Fibroblast of skin of right quadriceps (primary cell): ENCODE measurements at places on chromosomes 6 and 20.
A peak's percentile ranks its signal among the peaks of the same experiment; 100 is the strongest.

GRCh38 chr20:3074812-3075211 lies 3.4 kb downstream of the OXT start:
- no peak for DNase-seq

DNA sequence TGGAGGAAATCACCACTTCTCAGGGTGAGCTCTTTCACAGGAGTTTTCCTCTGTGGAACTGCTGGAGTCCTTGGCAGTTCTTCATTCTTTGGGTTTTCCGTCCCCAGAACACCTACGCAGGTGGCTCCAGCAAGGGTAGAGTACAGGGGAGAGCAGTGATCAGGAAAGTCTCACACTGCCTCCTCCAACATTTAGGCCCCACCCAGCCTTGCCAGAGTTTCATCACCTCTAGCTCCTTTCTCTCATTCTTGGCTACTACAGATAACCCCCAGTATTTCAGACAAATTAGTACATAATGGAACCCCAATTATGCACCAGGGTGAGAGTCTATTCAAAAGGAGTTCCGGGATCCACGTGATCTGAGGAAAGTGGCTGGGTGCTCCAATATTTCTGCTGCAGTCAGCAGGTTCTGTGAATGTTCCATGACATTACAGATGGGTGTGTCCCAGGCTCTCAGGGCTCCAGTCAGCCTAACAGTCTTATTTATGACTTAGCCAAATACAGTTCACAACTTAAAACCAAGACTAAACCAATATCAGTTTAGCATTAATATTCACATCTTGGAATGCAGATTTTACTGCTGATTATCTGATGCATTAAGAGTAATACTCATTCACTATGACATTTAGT lies 44.6 kb downstream of the GPR63 start:
- DNase-seq = no peak

DNA sequence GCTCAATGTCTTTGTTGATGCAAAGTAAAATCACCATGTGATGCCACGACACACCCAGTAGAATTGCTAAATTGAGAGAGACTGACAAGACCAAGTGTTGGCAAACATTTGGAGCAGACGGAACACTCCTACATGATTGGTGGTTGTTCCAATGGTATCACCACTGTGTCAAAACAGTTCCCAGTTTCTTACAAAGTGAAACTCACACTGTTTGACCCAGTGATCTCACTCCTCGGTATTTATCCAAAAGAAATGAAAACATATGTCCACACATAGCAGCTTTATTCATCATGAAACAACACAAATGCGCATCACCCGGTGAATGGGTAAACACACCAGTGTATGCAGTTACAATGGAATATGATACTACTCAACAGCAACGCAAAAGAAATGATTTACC lies 74.0 kb upstream of the SULF2 start:
- DNase-seq = peak; percentile 57

DNA sequence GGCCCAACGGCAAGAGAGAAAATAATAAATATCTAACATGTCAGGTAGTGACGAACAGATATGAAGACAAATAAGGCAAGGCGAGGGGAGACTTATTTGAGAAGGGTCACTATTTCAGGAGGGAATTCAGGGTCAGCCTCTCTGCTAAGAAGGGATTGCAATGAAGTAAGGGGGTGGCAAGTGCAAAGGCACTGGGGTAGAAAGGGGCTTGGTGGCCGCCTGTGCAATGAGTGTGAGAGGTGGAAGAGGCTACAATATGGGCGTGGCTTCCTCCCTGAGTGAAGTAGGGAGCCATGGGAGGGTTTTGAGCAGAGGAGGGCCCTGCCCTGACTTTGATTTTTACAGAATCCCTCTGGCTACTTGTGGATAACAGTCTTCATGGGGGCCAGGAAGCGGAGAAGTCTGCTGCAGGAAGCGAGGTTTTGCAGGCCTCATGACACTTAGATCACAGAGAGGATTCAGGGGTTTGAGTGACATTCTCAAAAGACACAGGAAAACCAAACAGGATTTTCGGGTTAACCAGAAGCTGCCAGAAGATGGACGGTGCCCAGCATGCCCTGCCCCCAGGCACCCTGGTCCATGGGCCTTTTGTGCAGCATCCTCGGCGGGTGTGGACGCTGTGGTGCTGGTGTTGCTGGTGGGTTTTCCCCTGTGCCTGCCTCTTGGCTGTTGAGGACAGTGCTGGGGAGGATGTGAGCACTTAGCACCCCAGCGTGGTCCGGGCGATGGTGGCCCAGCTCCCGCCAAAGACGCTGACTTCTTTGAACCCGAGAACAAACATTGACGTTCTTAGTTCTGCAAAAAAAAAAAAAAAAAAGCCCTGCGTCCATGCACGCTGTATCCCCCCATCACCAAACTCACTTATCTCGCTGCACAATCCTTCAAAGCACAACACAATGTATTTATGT lies 124.2 kb upstream of the PTPN1 start:
- DNase-seq = no peak

- no peak for DNase-seq
Measured at GRCh38 chr6:12158686-12159415, 131.3 kb upstream of the EDN1 start.

DNA sequence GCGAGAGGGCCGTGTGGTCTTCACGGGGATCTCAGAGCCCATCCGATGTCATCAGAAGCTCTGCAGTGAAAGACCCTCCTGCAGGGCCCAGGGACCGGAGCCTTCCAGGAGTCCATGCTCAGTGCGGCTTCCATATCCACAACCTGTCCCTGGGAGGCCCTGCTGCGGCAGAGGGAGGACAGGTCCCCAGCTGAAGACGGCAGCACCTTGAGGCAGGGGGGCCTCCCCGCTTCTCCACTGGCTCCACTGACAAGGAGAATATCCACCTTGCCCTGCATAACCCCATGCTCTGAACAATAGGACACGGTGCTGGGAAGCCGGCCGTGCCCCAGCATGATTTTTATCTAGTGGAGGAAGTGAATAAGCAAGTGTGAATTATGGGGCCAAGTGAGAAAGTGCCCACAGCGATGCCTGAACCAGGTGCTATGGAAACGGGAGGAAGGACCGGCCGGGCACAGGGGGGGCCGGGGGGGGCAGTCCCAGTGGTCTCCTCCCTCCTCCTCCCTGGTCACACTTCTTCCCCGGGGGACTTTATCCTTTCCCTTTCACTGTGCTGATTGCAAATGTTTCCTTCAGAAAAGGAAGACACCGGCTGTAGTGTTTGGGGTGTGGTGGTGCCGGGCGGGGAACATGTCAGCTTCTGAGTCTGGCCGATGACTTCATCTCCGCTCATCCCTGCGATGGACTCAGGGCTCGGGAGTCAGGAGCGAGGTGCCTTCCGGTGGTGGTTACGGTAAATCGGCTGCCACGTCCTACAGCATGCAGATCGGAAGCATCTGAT lies 225.1 kb downstream of the ERMARD start:
- DNase-seq = no peak

GRCh38 chr6:70375882-70376281 lies 37.4 kb upstream of the FAM135A start:
- no peak for DNase-seq

- no peak for DNase-seq
Measured at GRCh38 chr20:45863543-45864470, 6.4 kb downstream of the ZSWIM3 start.

DNA sequence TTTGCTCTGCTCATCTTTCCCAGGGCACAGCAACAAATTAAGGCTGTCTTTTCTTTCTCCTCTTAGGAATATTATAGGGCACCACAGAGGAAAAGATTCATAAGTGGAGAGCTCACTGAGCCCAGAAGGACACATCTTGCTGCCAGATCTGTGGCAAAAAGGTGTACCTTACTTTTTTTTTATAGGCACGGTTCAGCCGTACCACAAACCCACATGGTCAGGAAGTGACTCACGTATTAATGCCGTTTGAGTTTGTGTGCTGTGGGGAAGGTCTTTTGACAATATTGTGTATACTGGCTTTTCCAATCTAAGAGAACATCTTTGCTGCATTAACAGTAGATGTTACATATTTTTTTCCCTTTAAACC lies 28.4 kb downstream of the PAQR8 start:
- peak; percentile 71 for DNase-seq

DNA sequence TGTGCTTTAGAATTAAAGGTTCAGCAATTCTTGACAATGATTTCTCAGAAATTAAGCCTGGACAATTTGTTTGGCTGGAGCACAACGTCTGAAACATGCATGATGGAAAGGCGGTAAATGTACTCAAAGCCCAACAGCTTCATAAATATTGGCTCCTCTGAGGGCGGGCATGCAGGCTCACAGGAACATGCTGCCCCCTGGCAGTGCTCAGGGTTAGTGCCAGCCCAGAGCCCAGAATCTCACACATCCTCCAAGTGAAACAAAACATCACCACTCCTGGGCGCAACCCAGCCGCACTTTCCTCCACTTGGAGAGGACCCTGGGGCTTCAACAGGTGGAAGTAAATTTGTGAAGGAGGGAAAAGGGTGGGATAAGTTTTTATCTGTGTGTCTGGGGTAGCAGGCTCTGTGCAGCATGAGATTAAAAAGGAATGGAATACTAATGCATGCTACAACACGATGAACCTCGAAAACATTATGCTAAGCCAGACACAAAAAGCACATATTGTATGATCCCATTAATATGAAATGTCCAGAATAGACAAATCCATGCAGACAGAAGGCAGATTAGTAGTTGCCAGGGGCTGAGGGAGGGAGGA lies 54.1 kb upstream of the PTPRT start:
- DNase-seq = no peak
